ENCODE measurements at places on chromosomes 11 and 22. TPM values are rescaled to one million over a fixed set of nuclear protein-coding genes. Genes with fewer than 3 reads are reported as not detected.

The SCO2 gene
- polyA plus RNA-seq: 8.8 TPM

The TRIM22 gene
- 43.7 TPM for polyA plus RNA-seq

The RAPSN gene
- 0.59 TPM for polyA plus RNA-seq

The OR5B21 gene
- not detected for polyA plus RNA-seq

The MISFA gene
- polyA plus RNA-seq: 0.90 TPM

The OR52D1 gene
- polyA plus RNA-seq: not detected

The PSMC3 gene
- polyA plus RNA-seq: 134 TPM

The OR56B1 gene
- not detected for polyA plus RNA-seq
